NCI-H2081 (cell line): ENCODE measurements at places on chromosomes 13 and 19.

DNA sequence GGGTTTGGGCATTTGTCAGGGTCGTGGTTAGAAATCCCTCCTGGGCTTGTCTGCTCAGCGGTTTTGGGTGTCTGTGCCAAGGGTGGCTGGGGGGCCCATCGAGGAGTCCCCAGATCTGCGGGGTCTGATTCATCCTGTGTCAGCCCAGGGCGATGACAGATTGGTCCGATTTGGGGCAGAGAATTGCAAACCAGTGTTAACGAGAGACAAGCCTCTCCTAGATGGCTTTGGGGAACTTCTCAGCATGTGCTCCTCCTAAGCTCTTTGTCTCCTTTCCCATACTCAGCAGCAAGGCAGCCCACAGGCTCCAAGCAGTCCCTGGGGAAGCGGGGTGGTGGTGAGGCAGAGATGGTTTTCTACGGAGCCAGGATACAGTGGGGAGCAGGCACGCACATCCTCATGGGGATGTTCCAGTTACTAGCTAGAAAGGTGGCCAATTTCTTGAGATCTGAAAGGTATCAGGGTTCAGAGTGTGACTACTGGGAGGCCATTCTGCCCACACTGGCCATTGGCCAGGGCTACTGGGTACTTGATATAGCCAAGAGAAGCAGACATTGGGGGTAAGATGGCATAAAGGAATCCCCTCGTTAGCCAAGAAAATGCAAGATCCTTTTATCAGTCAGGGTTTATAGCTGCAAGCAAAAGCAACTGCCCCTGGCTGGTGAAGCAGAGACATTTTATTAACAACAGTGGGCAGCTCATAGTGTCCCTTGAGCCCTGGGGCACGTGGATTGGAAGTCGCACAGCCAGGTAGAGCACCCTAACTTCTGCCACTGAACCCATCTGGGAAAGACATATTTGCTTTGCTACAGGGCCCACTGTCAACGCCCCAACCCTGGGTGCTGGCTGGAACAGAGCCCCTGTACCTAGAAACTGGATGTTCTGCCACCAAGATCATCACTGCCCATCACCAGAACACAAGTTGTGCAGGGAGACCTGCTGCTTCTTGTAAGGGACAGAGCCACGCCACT, 63.6 kb downstream of the RGCC start:
- DNase-seq, result no peak

- DNase-seq, result no peak
These were observed 501 bp downstream of the APLP1 start for GRCh38 chr19:35868823-35869326.

DNA sequence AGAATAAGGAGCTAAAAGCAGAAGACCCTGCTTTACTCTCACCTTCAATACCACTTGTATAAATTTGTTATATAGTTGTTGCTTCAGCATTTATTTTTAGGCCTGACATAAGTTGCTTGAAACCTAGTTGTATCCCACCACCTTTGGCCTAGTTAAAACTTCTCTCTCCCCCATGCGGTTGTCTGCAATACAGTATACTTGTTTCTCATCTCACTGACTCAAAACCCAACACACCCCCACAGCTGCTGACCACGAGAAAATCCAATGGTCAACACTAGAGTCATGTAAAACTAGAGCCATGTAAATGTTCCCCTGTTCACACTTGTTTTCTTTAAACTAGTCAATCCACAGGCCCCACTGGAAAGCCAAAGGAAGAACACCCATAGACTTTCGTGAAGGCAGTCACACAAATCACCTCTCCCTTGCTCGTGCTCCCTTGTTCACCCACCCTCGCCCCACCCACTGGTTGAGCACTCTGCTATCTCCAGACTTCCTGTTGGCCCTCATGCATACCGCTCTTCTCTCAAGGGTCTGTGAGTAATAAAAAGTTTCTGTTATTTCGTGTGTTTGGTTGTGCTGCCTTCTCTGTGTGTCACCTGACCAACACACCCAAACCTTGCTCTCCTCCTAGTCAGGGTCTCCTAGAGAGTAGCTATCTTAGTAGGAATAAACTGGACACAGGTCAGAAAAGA, 12.9 kb upstream of the CCDC169 start:
- DNase-seq, result no peak

- DNase-seq, result no peak
These were observed 41.5 kb downstream of the EFNA2 start for GRCh38 chr19:1327125-1327524.

- no peak for DNase-seq
These were observed 22.9 kb downstream of the CCL25 start for GRCh38 chr19:8075158-8076074.

GRCh38 chr19:30066781-30067759, 125.0 kb downstream of the URI1 start:
- no peak for DNase-seq

- no peak for DNase-seq
These were observed 423.2 kb downstream of the KLF5 start for GRCh38 chr13:73481886-73482445.

GRCh38 chr13:97366172-97366688, 67.7 kb upstream of the RAP2A start:
- DNase-seq, result no peak

DNA sequence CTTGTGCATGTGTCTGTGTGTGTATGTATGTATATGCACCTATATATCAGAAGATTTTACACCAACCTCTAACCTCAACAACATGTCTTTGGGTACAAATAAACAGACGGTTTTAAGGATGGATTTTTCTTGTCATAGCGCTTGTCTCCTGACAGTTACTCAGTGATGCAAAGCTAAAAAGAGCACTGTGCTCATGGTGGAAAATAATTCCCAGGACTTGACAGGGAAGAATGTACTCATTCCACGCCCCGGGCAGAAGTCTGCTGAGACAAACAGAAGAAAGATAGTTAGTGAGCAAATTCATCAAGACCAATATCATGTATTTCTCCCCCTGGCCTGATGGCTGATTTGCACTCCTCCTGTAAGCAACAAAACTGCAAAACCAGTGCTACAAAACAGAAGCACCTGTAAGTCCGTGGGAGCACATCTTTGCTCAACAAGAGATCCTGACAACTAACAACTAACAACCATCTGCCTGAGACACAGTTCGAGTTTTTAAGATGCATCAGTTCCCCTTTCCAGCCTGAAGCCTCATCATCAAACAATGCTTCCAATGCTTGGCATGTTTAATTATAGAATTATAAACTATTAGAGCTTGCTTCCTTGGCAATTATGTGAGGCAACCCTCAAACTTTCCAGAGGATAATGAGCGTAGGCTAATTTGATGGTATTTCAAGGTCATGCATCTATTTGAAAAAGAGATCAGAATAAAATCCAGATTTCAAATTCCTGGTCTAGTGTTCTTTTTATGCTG, 812.7 kb upstream of the MIR17HG start:
- DNase-seq, result no peak

DNA sequence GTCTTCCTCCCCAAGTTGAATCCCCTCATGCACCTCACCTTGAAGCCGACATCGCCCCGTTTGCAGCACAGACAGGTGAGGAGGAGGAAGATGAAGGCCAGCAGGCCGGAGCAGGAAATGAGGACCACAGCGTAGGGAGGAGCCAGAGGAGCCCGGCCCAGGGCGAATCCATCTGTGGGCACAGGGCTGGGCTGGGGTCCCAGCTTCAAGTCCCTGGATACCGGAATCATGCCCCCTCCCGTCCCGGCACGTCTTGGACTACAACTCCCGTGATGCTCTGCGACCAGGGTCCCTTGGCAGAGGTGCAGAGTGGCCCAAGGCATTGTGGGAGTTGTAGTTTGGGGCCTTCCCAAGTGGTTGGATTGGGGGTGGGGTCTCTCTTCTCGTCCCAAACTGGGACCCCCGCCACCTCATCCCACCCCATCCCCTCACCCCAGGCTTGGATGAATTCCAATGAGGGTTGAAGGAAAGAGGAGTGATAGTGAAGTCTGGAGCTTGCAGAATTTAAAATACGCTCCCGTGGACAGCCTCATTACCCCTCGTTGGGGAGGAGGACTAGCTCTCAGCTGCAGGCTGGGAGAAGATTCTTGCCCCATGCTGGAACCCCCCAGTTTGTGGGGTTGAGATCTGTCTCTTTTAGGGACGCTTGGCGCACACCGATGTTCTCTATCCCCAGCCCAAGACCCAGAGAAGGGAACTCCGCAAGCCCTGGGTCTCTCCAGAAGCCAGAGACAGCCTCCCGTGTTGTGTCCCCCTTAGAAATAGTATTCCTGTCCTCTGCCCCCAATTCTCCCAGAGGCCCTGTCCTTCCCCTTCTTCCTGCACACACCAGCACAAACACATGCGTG, 990 bp downstream of the LMTK3 start:
- DNase-seq, result peak; percentile 64

- no peak for DNase-seq
These were observed 380.2 kb downstream of the FGF9 start for GRCh38 chr13:22050951-22051563.

- no peak for DNase-seq
These were observed 9.0 kb upstream of the SHC2 start for GRCh38 chr19:469833-470232.

GRCh38 chr13:29140277-29140676, 320.1 kb downstream of the MTUS2 start:
- DNase-seq, result no peak

- DNase-seq, result no peak
These were observed 11.7 kb downstream of the NOP53 start for GRCh38 chr19:47756953-47757608.

DNA sequence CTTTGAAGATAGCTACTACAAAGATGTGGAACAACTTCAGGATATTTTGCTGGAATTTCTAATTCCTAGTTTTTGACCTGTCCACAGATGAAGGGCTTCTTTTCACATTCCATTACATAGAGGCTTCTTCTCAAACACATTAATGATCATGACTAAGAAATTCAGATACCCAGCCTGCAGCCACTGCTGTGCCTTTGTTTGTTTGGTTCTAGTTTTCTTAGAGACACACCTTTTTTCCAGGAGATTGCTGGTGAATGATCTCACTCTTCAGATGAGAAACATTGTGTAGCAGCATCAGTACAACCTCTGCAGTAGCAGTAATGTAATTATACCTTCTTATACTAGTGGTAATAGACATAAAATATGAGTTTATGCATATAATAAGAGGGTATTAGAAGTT, 5.0 kb downstream of the TDRD3 start:
- DNase-seq, result no peak

GRCh38 chr13:47680748-47681147, 320.3 kb downstream of the SUCLA2 start:
- DNase-seq, result no peak

DNA sequence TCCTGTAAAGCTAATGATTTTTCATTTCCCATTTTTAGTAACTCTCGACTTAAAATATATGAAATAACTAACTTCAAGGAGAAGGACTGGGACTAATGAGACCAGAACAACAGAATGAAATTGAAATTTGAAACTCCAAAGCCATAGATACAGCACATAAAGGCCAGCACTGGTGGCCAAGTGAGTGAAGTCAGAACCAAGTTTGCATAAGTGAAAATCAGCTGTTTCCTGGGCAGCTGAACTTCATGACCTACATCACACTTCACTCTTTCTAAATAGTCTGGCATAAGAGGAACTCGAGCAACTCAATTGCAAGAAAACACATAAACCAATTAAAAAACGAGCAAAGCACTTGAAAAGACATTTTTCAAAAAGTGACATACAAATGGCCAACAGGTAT, 84.5 kb downstream of the DCLK1 start:
- no peak for DNase-seq

DNA sequence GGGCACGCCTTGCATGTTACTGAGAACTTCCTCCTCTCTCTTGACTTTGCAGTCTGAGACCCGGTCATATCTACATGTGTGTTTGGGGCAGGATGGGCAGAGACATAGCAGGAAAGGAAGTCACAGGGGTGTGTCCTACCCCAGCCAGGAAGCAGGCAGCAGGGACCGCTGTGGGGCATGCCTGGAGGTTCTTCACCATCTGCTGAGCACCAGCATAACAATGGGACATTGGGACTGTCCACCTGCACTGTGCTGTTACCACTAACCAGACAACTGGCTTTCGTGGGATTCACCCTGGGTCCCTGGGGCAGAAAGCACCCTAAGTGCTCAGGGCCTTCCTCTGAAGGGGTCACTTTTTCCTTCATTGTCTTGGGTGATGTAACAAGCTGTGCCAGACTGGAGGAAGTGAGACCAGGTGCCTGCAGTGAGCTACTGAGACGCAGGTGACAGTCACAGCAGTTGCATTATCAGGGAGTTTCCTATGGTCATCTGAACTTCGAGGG, 2.6 kb upstream of the HAUS5 start:
- DNase-seq, result no peak

GRCh38 chr19:40261631-40262030, 23.5 kb downstream of the AKT2 start:
- DNase-seq, result no peak

GRCh38 chr13:52599037-52599847, 43.0 kb upstream of the HNRNPA1L2 start:
- DNase-seq, result no peak

GRCh38 chr13:96093296-96094006, 3.5 kb downstream of the HS6ST3 start:
- no peak for DNase-seq

- no peak for DNase-seq
These were observed 27.1 kb downstream of the SLITRK5 start for GRCh38 chr13:87698268-87698667.

DNA sequence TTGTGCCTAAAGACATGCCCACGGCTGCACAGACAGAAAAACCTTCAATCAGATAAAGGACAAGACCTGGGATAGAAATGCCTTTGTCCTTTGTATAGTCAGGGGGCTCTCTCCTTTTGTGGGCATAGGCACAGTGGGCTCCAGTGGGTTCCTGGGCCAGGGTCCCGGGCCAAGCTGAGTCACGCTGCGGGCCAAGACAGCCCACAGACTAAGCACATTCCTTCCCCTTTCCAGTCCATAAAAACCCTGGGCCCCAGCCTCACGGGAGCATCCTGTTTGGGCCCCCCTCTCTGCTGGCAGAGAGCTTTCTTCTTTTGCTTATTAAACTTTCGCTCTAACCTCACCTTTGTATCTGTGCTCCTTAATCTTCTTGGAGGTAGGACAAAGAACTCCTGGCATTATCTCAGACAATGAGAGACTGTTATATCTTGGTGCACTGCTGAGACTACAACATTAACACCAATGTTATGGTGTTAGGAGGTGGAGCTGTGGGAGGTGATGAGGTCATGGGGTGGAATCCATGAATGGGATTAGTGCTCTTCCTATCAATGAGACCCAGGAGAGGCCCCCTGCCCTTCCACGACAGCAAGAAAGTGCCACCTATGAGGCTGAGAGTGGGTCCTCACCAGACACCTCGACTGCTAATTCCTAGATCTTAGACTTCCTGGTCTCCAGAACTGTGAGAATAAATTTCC, 20.8 kb upstream of the FBXL3 start:
- DNase-seq, result no peak

- DNase-seq, result no peak
These were observed 152.5 kb upstream of the MAB21L1 start for GRCh38 chr13:35629026-35629425.
